Natural killer cell treated with Interleukin-12 subunit alpha and Interleukin-12 subunit beta and Interleukin-15 and Interleukin-18, amount 100 ng/mL, for 72 hours (primary cell): ENCODE measurements at places on chromosomes 1 and 21. TPM values are rescaled to one million over a fixed set of nuclear protein-coding genes. Genes with fewer than 3 reads are reported as not detected.

TMPRSS3 gene
- total RNA-seq, result 8.4 TPM

CLCA2 gene
- total RNA-seq, result not detected

DNA sequence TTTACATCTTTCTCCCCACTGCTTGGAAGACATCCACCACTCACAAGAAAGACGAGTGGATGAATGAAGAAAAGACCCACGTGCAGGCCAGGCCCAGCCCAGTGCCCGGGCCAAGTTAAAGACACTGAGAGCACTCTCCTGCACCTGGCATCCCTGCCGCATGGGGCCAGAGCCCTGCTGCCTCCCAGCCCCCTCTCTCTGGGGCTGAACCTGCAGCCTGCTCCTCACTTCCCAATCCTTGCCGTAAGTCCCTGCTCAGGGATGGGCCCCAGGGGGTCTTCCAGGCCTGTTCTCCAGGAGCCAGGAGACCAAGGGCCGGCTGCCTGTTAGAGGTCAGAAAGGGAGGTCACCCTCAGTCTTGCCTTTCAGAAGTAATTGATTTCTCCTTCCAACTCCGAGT is 168.5 kb upstream of the ZC3H12A start:
- no peak overlapping the region for H3K27ac ChIP-seq
- H3K4me3 ChIP-seq, result no peak overlapping the region
- peaks cover 13% of the 10 kb centered on the region for H3K27me3 ChIP-seq
- no peaks in the 10 kb centered on the region for H3K36me3 ChIP-seq
- no peaks in the 10 kb centered on the region for H3K4me1 ChIP-seq
- no peak for DNase-seq

DNA sequence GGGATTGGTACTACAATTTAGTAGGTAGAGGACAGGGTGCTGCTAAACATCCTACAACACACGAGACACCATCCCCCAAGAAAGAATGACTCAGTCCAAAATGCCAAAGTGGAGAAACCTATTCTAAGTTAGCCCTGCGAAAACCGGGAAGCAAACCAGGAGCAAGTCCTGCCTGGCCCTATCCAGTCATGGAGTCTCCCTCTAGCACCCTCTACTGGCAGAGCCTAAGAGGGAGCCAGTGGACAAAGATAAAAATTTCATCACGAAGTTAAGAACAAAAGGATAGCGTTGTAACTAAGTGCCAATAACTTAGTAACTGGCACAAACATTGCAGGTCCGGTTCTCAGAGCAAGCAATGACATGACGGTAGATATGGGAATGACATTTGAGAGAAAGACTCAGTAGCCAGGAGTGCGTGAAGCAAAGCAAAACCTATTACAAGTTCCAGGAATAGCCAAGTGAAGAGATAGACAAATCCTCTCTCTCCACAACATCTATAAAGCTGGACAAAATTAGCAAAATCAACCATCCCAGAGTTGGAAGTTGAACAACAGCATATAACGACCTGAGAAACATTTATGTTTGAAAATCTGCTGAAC is 383.5 kb downstream of the OMA1 start:
- H3K36me3 ChIP-seq, result no peaks in the 10 kb centered on the region
- DNase-seq, result no peak
- no peak overlapping the region for H3K4me3 ChIP-seq

CBR3 gene
- 6.5 TPM for total RNA-seq

MYOM3 gene
- not detected for total RNA-seq
